ENCODE measurements at places on chromosomes 13 and 19.

- no peak for DNase-seq
These were observed 20.4 kb downstream of the UBL3 start for GRCh38 chr13:29830000-29830399.

GRCh38 chr19:16470541-16470910 is 1.2 kb downstream of the EPS15L1 start:
- DNase-seq = no peak

- DNase-seq = peak; percentile 47
These were observed 39.3 kb downstream of the RFXAP start for GRCh38 chr13:36858290-36858689.

GRCh38 chr19:55156202-55157063 is 1.1 kb downstream of the TNNI3 start:
- DNase-seq = peak; percentile 37

DNA sequence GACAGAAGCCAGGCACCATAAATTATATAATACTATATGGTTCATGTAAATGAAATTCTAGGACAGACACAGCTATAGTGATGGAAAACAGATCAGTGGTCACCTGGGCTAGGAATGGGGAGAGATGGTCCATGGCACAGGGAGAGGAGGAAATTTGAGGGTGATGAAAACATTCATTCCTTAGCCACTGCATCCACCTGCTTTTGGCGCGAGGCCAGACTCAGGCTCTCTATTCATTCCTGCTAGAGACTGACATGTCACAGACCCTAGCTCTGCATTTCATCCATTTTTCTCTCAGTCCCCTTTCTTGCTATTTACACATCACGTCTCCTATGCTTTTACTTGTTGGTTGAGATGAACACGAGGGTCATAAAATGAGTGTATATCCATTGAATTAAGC is 628.3 kb upstream of the SLC10A2 start:
- no peak for DNase-seq

GRCh38 chr13:98279473-98280175 is 102.6 kb upstream of the RNF113B start:
- no peak for DNase-seq

GRCh38 chr13:36414461-36414860 is 17.8 kb upstream of the CCNA1 start:
- DNase-seq = peak; percentile 14

GRCh38 chr13:99507986-99508385 is 6.7 kb downstream of the TM9SF2 start:
- DNase-seq = no peak

GRCh38 chr13:45362939-45363338 is 22.0 kb upstream of the TPT1 start:
- no peak for DNase-seq

DNA sequence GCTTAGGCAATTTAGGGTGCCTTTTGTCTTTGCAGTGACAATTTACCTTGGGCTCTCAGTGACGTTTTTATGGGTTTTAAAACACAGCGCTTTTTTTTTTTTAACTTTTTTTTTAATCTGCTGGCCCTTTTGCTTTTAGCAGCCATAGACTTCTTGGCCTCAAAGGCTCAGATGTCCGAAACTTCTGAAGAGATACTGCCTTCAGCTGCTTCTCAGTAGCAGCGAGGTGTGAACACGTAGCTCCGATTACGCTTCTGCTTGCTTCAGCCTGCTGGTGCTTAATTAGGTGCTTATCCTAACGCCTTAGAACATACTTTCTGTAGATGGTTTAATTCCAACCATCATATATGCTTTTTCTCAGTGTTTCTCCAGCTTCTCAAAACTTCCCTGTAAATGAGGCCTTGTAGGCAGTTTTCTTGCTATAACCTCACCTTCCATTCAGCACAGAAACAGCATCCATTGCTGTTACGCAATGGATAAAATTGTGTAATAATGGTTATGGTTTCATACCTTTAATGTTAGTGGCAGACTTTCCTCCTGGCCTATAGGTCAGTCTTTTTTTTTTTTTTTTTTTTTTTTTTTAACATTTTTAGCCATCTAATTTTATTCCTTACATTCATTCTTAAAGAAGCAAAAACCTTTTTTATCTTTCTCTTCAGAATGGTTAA is 723.9 kb downstream of the GPC5 start:
- DNase-seq = no peak

Measured in activated CD4-positive, alpha-beta T cell treated with anti-CD3 and anti-CD28 coated beads, Interleukin-2, amount 50 U/mL, for 16 hours (primary cell).